ENCODE measurements at places on chromosomes 13 and 19. TPM values are rescaled to one million over a fixed set of nuclear protein-coding genes. Genes with fewer than 3 reads are reported as not detected.

The SLC6A16 gene
- total RNA-seq: 0.48 TPM

DNA sequence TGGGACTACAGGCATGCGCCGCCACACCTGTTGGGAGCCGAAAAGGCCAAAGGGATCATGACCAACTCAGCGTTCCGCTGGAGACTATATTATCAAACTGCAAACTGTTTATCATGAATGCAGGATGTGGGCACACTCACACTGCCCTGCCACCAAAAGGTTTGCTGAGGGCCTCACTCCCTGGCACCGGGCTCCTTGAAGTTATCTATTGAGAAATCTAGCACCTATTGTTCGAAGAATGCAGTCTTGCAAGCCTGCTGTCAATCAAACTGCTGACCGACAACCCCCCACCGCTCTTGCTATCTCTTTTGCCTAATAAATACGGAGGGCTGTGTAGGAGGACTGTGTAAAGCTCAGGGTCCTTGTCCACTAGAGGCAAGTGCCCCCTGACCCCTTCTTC is 5.2 kb upstream of the ZNF836 start:
- DNase-seq: no peak

DNA sequence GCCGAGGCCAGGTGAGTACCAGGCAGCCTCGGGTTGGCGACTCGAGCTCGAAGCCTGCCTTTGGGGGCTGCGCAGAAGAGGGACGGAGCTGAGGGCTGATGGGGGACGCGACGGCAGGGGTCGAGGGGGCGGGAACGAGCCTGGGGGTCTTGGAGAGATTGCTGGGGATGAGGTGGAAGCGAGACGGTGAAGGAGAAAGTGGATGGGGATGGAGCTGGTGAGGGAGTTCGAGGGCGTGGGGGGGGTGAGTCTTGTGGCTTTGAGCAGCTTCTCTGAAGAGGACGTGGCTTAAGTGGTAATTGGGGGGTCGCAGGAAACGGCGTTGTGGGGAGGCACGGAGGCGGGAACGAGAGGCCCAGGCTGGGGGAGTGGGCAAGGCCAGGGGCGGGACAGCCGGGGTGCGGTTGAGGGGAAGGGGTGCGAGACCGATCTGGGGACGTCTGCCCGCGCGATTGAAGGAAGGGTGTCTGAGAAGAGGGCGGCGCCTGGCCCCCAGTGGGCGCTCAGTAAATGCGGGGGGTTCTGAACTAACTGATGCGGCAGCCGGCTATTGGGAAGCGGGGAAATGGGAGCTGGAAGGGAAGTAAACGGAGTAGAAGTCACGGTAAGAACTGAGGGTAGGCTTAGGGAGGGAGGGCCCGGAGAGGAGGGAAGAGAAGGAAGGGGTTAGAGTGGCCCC is 426 bp downstream of the MYO9B start:
- peak; percentile 51 for DNase-seq

The NCR1 gene
- total RNA-seq: not detected

The CGB5 gene
- total RNA-seq: not detected

- no peak for DNase-seq
Measured at GRCh38 chr13:30204564-30204963, 102.8 kb downstream of the KATNAL1 start.
